HepG2 (cell line): ENCODE measurements at places on chromosomes 3 and 15. TPM values are rescaled to one million over a fixed set of nuclear protein-coding genes. Genes with fewer than 3 reads are reported as not detected.

CDC25A gene
- 45.4 and 54.7 TPM in 2 replicates for total RNA-seq

PFN2 gene
- total RNA-seq = 57.3 and 78.2 TPM in 2 replicates

MYO1E gene
- total RNA-seq = 25.1 and 38.5 TPM in 2 replicates

A4GNT gene
- not detected in 2 replicates for total RNA-seq

SOX2 gene
- not detected in 2 replicates for total RNA-seq

ST3GAL6 gene
- 16.3 and 23.2 TPM in 2 replicates for total RNA-seq

CSPG5 gene
- 0.07 TPM in 1 of 2 replicates, not detected in the other for total RNA-seq

COLQ gene
- 0.31 TPM in 1 of 2 replicates, not detected in the other for total RNA-seq

COL6A5 gene
- total RNA-seq = not detected in 2 replicates

CDHR4 gene
- total RNA-seq = not detected in 2 replicates

HRG gene
- 0.11 TPM in 1 of 2 replicates, not detected in the other for total RNA-seq

UPK1B gene
- total RNA-seq = not detected in 2 replicates

TNFAIP8L3 gene
- 4.0 and 5.8 TPM in 2 replicates for total RNA-seq

ITIH1 gene
- total RNA-seq = 9.8 and 12.3 TPM in 2 replicates
